Endodermal cell (in vitro differentiated cells): ENCODE measurements at places on chromosomes 7 and 10. TPM values are rescaled to one million over a fixed set of nuclear protein-coding genes. Genes with fewer than 3 reads are reported as not detected.

GRCh38 chr7:95059842-95060313, 152.5 kb downstream of the PPP1R9A start:
- no peak for DNase-seq

- no peak for DNase-seq
These were observed 199.3 kb downstream of the PLXNA4 start for GRCh38 chr7:132377015-132377414.

- DNase-seq: no peak
These were observed 280.8 kb upstream of the LRGUK start for GRCh38 chr7:133846203-133846945.

DNA sequence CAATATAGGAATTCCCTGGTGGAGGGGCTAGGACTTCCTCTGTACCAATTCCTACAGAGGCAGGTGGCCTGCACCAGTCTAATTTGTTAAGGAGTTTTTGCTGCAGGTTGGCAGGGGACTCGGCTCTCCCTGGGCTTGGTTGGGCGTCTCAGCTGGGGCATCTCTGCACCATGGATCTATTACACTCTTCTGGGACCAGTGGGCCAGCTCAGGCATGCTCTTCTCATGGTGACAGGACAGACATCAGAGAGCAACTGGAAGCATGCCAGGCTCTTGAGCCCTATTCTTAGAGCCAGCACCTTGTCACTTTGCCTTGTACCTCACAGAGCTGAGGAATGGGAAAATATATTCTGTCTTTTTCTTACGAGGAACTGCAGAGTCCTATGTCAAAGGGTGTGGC, 74.6 kb downstream of the SH2D4B start:
- DNase-seq: no peak

GRCh38 chr10:27391325-27391724, 112.8 kb upstream of the RAB18 start:
- no peak for DNase-seq

DNA sequence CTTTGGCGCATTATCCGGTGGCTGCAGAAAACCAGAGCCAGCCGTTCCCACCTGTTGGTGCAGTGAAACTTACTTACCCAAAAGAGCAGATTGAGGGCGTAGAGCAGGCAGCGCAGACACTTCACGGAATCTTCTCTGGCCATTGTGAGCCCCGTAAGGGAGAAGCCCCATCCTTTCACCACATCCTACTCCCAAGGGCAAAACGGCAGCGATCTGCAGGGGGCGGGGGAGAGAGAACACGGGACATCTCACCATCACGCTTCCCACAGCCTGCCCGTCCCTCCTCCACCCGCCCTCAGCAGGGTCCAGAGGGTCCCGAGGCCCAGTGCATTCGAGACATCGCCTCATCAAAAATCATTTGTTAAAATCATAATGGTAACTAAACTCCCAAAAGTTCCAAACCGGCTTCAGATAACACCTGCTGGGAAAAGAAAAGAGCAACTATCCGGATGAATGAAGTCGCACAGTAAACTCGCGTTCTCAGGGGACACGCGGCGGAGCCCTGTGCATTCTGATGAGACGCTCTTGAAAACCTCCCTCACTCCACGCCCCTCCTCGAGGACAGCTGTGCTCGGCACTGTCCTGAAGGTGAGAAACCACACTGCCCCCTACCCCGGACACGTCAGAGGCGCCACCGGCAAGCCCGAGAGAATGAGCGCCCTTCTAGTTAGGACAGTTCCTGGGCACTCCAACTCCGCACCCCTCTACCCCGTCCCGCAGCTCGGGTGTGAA, 1.2 kb downstream of the TSPAN12 start:
- peak; percentile 89 for DNase-seq

DNA sequence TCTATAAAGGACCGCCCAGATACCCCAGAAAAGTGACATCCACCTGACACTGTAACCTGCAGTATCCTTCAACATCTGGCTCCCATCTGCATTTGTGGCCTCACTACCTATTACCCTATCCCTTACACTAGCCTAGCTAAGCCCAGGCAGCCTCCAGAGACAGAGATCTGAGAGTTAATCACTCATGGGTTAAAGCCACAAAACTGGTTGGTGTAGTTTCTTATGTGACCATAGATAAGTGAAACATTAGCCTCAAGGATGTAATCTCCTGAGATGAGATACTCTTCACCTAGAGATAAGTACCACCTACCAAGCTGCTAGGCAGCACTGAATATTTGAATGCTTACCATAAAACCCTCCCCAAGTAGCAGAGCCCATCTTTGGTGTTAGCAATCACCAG, 35.4 kb downstream of the CTTNBP2 start:
- peak; percentile 45 for DNase-seq

DNA sequence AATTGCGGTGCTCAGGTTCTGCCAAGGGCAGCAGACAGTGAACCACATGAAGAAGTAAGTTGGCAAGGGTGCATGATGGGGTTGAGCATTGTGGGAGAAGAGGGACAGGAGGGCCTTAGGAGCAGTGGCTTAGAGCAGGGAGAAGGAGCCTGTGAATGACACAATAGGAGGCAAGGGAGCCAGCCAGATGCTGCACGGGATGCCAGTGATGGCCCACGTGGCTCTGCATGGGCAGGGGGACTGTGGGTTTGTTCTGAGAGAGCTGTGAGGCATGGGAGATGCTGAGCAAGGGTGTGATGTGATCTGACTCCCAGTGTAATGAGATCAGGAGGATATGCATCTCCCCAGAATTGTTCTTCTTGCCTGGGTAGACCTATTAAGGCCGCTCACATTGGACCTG, 60.9 kb downstream of the C10orf90 start:
- DNase-seq: no peak

DNA sequence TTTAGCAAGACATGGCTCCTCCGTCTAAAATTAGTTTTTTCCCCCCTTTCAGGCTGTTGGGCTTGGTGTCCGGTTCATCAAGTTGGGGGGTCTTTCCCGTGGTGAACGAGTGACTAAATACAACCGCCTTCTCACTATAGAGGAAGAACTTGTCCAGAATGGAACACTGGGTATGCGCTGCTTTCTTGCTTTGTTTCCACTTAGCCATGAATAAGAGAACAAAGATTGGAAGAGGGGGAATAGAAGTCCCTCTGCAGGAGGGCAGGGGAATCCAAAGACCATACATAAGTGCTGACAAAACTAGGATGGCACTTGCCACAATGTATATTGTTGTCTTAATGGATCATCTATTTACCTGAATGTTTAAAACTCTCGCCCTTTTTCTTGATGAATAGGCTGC, 30.5 kb downstream of the ENO4 start:
- no peak for DNase-seq

DNA sequence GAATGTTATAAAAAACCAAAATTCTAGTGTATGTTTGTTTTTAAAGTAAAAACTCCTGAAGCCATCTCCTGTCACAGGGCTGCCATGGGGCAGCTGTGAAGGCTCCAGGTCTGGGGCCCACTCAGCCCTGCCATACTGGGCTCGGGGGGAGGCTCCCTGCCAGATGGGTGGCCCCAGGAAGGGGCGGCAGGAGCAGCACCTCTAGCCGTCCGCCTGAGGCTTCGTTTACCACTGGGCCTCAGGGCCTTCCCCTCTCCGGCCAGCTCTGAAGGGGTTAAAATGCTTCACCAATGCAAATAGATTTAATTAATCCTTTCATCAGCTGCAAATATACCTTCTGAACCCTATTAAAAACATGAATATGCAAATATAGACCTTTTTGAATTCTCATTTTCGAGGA, 139.0 kb downstream of the ELFN1 start:
- no peak for DNase-seq

DNA sequence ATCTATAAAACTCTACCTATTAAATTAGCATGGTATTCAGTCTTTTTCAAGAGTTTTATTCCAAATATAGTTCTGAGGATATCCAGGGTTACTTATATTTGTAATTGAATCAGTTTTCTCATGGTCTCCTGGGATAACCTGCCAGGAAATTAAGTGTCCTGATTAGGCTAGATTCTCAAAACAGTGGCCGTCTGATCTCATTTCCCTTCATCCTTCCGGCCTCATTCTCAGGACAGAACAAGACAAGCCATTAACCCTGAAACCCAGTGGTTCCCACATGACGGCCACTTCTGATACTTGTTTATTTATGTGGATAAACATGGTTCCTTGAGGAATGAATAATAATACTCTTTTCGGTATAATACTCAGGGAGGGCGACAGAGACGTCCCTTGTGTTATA, 417.6 kb upstream of the POT1 start:
- DNase-seq: no peak

- no peak for DNase-seq
These were observed 7.7 kb downstream of the GRM8 start for GRCh38 chr7:127245002-127245401.

DNA sequence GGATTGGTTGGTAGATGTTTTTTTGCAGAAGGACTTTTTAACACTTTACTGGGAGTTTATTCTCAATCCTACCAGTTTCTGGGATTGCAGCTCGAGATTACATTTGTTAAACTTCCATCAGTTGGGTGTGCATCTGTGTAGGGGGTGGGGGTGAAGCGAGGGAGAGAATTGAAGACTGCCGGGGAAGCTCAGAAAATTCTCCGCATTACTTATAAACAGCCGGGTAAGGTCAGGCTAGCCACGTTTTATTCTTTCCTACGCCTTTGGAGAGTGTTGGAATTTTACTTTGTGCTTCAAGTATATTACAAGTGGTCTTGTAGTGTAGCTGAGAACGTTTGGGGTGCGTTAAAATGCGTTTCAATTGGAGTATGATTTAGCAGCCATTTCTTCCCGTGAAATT, 1.1 kb downstream of the PALS2 start:
- DNase-seq: no peak

DNA sequence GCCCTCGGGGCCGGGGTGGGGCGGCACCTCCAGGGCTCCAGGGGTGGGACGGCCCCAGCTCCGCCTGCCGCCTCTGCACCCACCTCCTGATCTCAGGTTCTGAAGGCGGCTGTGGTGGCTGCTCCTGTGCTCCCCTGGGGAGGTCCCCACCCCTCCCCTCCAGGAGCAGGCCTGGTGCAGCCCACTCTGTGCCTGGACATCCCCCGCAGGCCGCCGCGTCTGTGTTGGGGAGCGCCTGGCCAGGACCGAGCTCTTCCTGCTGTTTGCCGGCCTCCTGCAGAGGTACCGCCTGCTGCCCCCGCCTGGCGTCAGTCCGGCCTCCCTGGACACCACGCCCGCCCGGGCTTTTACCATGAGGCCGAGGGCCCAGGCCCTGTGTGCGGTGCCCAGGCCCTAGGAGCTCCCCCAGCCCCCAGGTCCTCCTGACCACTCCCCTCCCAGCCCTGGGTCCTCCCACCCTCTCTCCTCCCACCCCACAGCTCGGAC, 5.5 kb downstream of the CYP2W1 start:
- no peak for DNase-seq

GRCh38 chr10:46284286-46285229, 2.2 kb upstream of the ANTXRL start:
- peak; percentile 93 for DNase-seq

- no peak for DNase-seq
These were observed 114.3 kb downstream of the SLIT1 start for GRCh38 chr10:97071496-97071895.

- DNase-seq: peak; percentile 35
These were observed 167.2 kb downstream of the SLIT1 start for GRCh38 chr10:97018251-97019212.

DNA sequence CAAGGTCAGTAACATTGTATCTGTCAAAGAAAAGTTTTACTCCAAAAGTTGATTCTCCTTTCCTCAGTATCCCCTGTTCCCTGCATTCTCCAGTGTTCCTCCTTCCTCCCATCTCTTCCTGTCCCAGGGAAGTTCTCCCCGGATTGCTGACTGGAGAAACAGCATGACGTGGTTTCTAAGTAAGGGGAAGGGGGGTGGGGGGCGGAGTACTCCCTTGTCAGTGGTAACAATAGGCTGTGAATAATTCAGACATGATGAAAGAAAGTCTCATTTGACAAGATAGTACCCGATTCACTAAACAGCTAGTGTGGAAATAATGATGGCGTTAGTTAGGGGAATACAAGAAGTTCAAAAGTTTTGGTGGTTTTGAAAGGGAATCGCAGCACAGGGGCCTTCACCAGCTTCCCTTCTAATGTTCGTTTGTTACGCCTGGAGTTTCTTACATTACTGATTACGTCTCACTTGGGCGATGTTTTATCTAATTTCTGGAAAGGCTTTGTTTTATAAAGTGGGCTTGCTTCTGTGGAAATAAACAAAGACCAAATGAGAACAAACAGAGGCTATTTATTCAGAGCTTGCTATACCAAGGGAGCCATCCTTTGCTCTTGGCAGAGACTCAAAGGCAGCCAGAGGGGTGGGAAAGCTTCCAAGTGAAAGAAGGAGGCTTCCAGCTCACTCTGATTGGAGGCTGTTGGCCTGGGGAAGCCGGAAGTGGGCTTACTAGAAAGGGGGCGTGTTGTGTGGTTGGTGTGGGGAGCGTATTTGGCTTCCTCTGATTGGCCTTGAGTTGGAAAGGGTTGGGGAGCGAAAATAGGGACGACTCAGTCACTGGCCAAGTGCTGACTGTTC, 453.7 kb downstream of the SDK1 start:
- DNase-seq: peak; percentile 70

IDE gene
- total RNA-seq: 56.9 and 63.3 TPM in 2 replicates

SLIT1 gene
- 1.6 to 3.2 TPM (median 2.4 TPM) in 3 replicates for total RNA-seq

SPDYE11 gene
- total RNA-seq: not detected in 3 replicates

AKR1C4 gene
- total RNA-seq: not detected in 2 replicates

ODAD2 gene
- total RNA-seq: 11.2 and 12.0 TPM in 2 replicates

ACSL5 gene
- not detected in 3 replicates for total RNA-seq

GRM3 gene
- 0.75 and 1.7 TPM in 2 replicates for total RNA-seq
